LHCN-M2 (cell line): ENCODE measurements at places on chromosomes 1 and 21. TPM values are rescaled to one million over a fixed set of nuclear protein-coding genes. Genes with fewer than 3 reads are reported as not detected.

DNA sequence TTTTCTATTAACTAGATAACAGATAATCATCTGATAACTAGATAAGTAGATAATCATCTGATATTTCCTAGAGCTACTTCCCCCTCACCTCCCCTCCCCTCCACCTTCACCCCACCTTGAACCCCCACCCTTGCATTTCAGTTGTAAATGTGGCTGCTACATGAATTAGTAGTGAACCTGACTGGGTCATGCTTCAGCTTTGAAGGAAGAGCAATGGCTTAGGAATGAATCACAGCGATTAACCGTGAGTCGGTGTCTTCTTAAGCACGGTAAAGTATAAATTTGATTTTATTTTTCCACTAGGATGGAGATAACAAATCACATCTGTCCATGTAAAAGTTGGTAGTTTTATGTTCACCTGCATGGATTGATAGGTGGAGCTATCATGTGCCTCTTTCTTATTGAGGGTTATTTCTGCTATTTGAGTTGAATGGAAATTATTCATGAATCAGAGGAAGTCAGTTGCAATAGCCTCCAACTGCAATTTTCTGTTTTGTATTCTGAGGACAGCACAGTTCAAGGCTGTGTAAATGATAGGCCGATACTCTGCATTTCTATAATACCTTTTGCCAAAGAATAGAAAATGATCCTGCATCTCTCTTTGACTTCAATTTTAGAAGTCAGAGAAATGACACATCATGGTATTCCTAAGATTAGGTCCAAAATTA is 235.0 kb downstream of the PTGER3 start:
- no peak for DNase-seq

DNA sequence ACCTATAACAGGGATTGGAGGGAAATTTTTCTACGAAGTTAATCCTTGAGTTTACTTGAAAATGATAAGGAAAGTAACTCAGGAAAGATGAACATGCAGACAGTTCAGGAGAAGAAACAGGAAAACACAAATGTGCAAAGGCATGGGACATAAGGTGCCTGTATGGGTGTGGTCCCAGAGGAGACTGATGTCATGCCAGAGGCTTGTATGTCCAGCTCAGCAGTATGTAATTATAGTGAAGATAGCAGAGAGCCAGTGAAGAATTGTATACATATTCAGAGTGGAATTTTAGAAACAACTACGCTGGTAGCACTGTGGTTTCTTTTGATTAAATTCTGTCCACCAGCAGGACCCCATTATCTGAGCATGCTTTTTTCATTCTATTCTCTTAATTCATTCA is 179.5 kb downstream of the LRRC7 start:
- DNase-seq: no peak

GRCh38 chr1:151060007-151060656 is at the start of gene MLLT11:
TSS of gene MLLT11 (plus strand) at chr1:151060397. CDS start at chr1:151067225, 6,828 bp downstream.
- peak; percentile 67 for DNase-seq

The EXTL1 gene
- 1.0 and 1.2 TPM in 2 replicates for total RNA-seq

GRCh38 chr21:30116479-30116878 is 50.1 kb downstream of the CLDN17 start:
- DNase-seq: no peak
